ENCODE measurements at places on chromosomes 11 and 22.

- DNase-seq, result no peak
These were observed 63.3 kb downstream of the GRIK4 start for GRCh38 chr11:120574876-120575275.

GRCh38 chr11:125902277-125902926 is 604 bp downstream of the PUS3 start:
- DNase-seq, result no peak

DNA sequence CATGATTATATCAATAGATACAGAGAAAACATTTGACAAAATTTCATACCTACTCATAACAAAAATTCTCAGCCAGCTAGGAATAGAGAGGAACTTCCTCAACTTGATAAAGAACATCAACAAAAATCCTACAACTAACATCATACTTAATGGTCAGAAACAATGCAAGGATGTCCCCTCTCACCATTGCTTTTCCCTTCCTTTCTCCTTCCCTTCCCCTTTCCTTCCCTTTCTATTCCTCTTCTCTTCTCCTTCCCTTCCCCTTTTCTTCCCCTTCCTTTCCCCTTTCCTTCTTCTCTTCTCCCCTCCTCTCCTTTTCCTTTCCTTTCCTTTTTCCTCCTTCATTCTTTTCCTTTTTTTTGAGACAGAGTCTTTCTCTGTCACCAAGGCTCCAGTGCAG is 418.3 kb upstream of the B3GAT1 start:
- DNase-seq, result no peak

- DNase-seq, result no peak
These were observed 5.6 kb upstream of the CARNS1 start for GRCh38 chr11:67409781-67410368.

DNA sequence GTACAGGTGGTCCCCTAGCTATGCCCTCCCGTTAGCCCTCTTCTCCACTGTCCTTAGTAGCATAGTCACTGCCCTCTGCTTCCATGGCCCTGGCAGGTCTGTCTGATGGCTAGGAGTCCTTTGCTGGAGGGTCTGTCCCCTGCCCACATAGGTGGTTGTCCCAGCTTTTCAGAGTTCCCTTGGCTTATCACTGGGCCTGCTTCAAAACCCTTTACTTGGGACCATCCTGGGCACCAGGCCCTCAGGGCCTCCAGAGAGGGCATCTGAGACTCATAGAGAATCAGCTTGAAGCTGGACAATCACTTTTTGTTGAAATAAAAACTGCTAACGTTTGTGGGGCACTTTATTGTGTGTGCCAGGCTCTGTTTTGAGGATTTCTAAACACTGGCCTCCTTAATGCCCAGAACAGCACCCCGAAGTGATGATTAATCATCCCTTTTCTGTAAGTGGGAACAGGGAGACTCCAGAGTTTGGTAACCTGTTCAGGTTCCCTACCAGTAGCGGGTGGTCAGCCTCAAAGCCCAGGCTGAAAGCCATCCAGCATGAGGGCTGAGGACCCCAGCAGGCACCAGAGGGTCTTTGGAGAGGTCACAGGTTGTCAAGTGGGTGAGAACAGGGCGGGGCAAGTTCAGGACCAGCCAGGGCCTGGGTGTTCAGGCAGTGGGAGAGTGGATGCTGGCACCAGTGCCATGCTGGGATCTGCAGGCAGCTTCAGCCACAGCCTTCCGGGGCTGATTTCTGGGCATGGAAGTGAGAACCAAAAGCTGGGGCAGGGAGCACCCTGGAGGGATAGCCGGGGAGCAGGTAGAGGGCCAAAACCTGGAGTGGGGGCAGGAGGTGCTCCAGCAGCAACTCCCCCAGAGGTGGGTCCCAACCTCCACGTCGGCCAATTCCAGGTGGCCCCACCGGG is 495 bp upstream of the KCNK4 start:
- no peak for DNase-seq

GRCh38 chr11:3880724-3881123 is 25.3 kb downstream of the STIM1 start:
- DNase-seq, result no peak

- no peak for DNase-seq
These were observed 85.4 kb downstream of the MYO18B start for GRCh38 chr22:25827415-25827814.

DNA sequence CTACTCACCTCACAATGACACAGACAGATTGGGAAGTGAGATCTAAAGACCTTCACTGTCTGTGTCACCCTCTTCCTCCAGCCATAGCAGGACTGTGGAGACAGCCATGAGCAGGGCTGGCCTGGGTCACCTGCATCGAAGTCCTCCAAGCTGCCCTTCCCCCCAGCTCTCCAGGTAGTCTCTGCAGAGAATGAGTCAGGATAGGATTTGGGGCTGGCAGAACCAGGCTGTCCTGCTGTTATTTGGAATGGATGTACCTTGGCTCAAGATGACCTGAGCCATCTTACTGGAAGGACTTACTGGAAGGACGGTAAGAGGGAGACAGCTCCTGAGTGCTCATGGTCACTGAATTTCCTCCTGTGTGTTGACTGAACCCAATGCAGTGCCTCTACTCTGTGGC is 29.2 kb downstream of the GGTLC2 start:
- DNase-seq, result no peak

DNA sequence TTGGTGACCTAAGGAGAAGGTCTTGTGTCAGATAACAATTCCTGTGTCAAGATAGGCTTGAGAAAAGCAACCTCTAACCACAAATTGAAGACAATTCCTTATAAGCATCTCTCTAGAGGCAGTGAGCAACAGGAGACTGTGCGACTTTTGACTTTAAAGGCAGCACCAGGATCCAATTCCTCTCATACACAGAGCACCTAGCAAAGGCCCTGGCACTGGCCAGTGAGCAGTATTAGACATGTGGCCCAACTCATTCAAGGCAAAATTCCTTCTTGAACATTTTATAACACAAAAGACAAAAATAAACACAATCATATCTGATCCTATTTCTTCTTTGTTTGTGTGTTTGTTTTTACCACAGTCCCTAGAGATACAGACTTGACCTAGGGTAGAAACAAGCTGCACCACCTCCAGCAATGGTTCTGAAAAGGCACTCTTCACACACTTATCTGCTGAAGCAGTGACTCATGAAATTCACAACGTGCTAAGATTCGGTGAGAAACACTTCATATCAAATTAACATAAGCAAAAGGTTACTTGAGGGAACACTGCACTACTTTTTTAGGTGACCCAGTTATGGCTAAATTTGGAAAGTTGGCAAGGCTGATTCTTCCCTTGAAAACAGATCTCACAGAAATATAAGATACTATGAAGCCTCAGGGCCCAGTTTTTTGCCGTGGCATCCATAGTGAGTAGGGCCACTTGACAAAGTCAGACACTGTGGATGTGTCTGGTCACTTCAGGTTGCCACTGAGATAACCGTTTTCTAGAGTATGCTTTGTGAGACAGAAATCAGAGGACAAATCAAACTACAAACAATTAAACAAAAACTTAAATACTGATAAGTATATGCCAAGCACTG is 1018.9 kb downstream of the DLG2 start:
- no peak for DNase-seq

- no peak for DNase-seq
These were observed 85.5 kb downstream of the ACER3 start for GRCh38 chr11:76946223-76946622.
